ENCODE measurements at places on chromosomes 2 and 18. TPM values are rescaled to one million over a fixed set of nuclear protein-coding genes. Genes with fewer than 3 reads are reported as not detected.

The ANKRD36B gene
- total RNA-seq, result 7.4 TPM

The CKAP2L gene
- total RNA-seq, result 0.23 TPM

The ANKRD62 gene
- not detected for total RNA-seq

The POMC gene
- 6.1 TPM for total RNA-seq

The LHCGR gene
- not detected for total RNA-seq

The GRB14 gene
- 2.3 TPM for total RNA-seq

The ITGB6 gene
- total RNA-seq, result 0.09 TPM

The C2orf15 gene
- total RNA-seq, result not detected

The ARHGAP25 gene
- 1.8 TPM for total RNA-seq

The DSC2 gene
- total RNA-seq, result 3.7 TPM

Data from pericardium fibroblast (primary cell).